ENCODE measurements at places on chromosomes 3 and 15.

- peak; percentile 30 for DNase-seq
These were observed 77.1 kb downstream of the SLC25A26 start for GRCh38 chr3:66297900-66298299.

DNA sequence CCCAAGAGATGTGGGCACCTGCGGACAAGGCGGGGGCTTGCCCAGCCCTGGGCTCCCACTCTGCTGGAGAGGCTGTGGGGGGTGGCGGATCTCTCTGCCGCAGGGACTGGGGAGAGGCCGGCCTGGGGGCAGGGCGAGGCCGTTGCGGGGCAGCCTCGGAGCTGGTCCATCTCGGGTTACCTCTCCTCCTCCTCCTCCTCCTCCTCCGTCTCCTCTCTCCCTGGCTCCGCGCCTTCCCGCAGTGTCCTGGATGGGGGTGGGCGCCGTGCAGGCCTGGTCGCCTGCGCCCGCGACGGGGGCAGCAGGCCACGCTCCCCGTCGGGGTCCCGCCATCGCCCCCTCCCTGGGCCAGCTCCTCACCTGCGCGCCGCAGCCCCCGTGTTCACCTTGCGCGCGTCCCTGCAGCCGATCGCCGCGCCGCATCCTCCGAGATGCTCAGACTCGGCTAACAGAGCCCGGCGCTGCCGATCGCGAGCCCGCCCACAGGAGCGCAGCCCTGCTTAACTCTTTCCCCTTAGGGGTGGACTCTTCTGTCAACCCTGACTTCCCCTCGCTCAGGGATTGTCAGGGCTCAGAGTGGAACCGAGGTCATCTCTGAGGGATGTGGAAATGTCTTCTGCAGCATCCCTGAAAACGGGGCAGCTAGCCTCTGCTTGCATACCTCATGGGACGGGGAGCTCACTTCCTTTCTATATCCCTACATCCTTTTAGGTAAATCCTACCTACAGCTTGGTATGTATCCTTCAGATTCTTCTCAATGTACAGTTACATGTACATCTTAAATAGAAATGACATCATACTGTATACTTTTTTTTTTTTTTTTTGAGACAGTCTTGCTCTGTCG is at the start of gene PRRT3:
TSS of gene PRRT3 (minus strand) at position 447 of the 844 bp plus-strand sequence. CDS start 2,293 bp downstream, outside the sequence.
- peak; percentile 59 for DNase-seq

- no peak for DNase-seq
These were observed 65.3 kb downstream of the SH3GL3 start for GRCh38 chr15:83512459-83512858.

GRCh38 chr3:15989419-15989818 is 185.1 kb upstream of the GALNT15 start:
- DNase-seq = no peak

- no peak for DNase-seq
These were observed 193.3 kb downstream of the ISL2 start for GRCh38 chr15:76529911-76530310.

DNA sequence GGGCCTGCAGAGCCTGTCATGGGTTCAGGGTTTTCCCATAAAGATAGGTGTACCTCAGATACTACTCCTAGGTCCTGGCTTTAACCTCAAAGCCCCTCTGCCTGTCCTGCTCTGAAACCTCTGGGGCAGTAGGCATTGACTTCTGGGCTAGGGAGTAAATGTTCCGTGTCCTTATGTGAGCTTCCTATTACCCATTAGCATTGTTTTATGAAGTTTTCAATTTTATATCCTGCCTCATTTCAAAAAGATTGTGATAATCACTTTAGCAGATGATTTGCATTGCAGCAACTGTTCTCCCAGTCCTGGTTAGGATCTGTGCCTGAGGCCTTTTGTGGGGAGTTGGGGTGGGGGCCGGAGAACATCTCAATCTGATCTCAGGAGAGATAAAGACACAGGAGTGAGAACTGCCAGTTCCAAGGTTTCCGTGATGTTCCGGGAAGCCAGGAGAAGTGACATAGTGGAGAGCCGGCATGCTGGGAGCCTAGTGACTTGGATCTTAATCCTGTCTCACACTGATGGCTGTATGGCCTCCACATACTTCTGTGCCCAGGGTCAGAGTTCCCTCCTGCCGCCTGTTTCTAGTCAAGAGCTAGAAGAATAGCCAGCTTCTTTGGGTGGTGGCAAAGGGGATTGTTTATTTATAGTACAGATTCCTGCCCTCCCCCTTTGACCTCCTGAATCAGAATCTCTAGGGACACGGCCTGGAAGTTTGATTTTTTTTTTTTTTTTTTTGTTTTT is 10.6 kb downstream of the TPM1 start:
- DNase-seq = no peak

DNA sequence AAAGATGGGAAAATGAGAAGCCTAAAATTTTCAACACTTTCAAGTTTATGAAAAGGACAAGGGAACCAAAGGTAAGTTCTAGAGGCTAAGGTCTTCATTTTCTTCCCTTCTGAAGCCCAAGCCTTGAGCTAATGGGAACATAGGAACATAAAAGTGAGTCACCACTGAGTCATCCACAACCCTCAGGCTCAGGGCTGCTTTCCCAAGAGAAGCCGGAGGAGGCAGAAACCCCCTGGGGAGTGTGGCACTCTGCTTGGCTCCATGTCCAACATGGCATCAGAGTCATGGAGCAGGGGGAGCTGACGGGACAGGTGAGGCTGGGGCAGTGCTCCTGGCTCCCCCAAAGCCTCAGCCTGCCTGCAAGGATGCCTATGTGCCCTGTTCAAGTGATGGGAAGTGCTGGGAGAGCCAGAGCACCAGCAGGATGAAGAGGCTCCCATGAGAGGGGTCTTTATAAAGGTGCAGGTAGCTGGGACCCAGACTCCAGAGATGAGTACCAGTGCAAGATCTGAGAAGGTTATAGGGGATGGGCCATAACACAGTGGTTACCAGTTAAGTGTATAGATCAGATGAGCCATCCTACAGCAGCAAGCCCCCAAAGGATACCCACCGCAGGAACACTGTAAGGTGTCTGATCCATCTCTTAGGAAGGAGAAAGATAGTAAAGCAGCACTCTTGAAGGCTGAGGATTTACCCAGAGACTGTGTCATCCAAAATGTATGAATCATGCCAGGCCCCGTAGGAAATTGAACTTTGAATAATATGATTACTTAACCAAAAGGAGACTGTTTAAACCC is 31.8 kb upstream of the RYR3 start:
- DNase-seq = peak; percentile 71

DNA sequence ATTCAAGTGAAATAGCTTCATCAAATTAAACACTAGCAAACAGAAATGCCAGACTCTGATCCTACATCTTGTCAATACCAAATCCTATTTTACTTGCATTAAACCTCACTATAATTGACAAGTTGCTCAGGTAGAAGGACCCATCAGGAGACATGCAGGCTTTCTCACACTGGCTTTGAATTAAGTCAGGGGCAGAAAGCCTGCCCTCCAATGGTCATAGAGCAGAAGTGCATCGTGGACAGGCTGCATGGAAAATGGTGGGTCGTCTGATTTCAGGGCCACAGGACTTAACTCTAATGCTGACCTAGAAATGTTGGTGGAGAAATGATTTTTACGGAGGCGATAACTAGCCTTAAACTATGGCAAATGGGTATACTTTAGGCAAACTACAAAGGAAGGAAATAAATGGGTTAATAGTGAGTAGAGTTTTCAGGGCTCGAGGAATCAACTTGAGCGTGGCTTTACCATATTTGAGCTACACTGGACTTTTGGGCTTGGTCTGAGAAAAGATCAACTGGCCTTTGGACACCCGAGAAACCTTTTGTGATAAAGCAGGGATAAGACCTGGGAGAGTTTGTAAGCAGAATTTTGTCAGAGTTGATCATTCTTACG is 283.9 kb downstream of the GRM7 start:
- no peak for DNase-seq

- no peak for DNase-seq
These were observed 56.6 kb upstream of the POMGNT2 start for GRCh38 chr3:43162230-43163084.

DNA sequence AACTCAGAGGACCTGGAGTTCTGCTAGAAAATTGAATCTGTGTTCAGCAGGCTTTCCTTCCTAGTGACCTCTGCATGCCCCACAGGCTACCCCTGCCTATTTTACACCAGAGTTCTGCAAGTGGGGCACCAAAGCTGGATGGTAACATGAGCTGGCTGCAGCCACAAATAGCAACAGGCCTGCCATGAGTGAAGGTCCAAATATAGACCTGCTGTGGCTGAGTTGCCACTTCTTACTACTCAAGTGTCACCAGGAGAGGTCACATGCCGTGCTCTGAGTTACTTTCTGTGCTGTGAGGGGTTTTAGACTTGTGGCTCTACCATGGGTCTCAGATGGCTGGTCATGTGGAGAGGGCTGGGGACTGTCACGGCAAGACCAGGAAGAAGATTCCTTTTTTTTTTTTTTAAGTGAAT is at the start of gene FSD2:
TSS of gene FSD2 (minus strand) at position 76 of the 413 bp plus-strand sequence. CDS start 18,679 bp downstream, outside the sequence.
- no peak for DNase-seq

DNA sequence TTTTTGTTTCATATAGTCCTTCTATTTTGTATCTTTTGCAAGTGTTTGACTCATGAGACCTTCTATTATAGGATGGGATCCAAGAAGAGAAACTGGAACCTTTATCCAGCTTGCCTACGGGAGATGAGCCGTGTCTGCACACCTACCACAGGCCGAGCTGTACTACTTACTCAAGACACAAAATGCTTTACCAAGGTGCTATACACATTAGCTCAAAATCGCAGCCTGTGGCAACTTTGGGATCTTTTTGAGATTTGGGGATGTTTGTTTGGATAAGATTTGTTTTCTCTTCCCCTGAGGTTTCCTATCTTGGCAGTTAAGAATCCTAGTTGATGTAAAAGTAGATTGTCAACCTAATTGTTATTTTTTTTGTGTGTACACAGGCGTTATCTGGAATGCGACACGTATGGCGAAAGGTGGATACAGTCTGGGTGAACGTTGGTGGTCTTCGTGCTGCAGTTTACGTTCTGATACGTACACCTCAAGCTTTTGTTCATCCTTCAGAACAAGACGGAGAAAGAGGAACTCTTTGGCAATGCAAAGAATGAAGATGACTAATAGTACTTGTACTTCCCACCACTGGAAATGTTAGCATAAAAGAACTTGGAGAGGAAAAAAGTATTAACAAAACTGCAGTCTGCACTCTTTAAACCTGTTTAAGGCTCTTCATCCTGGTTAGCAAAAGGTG is 13.1 kb upstream of the SETD5 start:
- DNase-seq = no peak

- DNase-seq = peak; percentile 41
These were observed 29.4 kb upstream of the TMEM45A start for GRCh38 chr3:100463002-100463401.

GRCh38 chr3:78908236-78908635 is 859.6 kb downstream of the ROBO1 start:
- DNase-seq = peak; percentile 17

DNA sequence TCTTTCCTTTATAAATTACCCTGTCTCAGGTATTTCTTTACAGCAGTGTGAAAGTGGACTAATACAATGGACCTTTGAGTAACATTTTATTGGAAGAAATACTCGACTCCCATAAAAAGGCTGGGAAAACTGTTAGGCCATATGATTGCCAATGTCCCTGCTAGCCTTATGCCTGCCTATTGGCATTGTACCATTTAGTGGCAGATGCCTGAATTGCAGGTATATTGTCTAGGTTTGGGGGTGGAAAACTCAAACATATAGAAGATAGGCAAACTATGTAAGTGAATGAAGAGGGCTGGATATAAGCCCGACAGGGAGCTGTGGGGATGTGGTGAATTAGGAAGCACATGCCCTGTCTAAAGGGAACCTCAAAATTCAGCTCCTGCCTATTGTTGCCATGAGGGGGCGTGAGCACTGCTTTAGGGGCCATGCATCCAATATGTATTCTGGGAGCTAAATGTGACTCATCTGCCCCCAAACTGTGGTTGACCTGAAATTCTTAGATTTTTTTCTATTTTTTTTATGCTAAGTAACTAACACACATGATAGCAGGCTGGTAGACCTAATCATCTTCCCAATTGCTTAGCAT is 65.2 kb upstream of the TRA2B start:
- peak; percentile 34 for DNase-seq

GRCh38 chr3:120341658-120342346 is 7.4 kb downstream of the LRRC58 start:
- DNase-seq = no peak

- DNase-seq = no peak
These were observed 54.3 kb downstream of the DGKG start for GRCh38 chr3:186307594-186308221.

- peak; percentile 63 for DNase-seq
These were observed 49.8 kb upstream of the PFN2 start for GRCh38 chr3:150020527-150020926.

DNA sequence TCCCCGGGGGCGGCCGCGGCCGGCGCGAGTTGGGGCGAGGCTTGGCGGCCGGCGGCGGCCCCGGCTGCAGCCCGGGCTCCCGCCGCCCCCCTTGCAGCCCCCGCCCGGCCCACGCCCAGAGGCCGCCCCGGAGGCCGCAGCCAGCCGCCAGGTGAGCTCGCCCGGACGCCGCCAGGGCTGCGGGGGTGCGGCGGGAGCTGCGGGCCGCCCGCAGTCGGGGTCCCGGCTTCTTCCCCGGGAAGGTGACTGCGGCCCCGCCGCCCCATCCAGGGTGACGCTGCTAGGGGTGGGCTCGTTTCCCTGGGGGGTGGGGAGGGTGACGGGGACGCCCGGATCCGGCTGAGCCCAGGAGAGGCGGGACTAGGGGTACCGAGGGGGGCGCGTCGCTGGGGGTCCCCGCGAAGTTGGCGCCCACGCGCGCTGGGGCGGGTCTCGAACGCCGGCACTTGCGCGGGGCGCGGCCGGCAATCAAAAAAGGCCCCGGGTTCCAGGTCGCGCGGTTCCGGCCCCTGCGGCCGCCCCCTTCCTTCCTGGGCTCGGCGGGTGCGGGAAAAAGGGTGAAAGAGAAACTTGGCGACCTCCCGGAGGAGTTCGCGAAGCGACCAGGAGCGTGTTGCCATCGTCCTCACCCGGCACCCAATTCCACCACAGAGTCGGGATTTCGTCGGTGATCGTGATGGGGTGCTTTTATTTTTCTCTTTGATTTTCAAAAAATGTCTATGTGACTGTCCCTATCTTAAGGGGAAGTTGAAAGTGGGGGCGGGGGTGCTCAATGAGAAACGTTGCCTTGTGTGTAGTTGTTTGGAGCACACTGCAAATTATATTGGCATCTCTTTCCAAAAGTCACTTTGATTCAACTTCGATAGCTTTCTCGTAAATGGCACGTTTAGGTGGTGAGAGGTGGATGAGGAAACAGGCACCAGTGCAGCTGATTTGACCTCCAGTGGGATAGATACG is 619 bp downstream of the ATXN7 start:
- DNase-seq = no peak

DNA sequence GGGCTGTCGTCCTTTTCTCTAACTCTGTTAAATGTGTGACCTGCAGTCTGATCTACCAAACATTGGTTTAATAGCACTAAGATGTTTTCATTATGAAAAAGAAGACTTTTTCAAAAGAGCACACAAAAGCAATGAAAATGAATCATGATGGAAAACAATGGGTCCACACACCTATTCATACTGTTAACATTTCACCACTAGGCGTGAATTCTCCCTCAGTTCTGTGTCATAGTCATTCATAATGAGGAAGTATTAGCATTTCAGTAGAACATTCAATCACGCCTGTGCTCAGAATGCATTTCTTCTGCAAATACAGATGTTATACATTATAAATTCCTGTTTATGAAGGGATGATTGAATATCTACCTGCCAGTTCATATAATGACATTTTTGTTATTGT is 35.9 kb downstream of the EIF4E3 start:
- DNase-seq = no peak

All from NCI-H226 (cell line).